RWPE1 (cell line): ENCODE measurements at places on chromosomes 7 and 10.

- DNase-seq = no peak
Observed at GRCh38 chr10:90414926-90415325, 442.9 kb downstream of the HTR7 start.

GRCh38 chr10:118758449-118758848 is 3.7 kb upstream of the CACUL1 start:
- DNase-seq = no peak

DNA sequence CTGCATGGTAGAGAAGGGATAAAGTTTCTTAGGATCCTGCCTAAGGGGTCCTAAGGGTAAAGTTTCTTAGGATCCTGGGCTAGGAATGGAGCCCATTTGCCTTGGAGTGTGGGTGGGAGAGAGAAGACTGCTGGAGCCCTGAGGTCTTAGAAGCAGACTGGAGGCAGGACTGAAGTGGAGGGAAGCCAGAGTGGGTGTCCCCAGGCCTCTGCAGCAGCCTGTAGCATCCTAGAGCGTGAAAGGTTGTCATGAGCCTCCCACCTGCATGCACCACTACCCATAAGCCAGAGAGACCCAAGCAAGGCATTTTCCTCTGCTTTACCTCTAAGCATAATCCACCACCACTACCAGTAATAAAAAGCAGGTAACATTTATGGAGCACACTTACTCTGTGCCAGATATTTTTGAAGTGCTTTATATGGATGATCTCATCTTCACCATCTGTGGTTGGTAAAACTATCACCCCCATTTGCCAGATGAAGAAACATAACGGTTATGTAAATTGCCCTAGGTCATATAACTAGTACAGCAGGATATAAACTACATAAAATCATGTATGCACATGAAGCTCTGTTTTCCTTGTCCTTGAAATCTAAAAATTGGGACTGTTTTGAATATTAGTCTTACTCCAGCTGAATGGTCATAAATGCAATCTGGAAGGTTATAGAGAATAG is 103.5 kb upstream of the CCDC6 start:
- no peak for DNase-seq

- no peak for DNase-seq
Observed at GRCh38 chr7:158955146-158955870, 99.0 kb downstream of the DYNC2I1 start.

DNA sequence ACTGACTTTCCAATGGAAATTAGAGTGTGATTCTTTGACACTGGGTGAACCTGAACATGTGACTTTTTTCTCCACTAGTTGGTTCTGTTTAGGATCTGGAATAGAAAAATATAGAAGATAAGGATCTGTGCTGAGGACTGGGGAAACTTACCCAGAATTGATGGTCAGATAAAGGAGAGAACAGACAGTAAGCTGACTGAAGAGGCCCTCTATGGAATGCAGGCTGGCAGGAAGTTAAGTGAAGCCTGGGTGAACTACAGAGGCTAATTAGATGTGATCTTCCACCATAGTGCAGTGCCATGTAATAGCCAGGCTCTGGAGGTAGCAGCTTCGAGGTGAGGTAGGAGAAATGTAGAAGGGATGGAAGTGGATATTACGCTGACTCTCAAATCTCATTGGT is 455.3 kb downstream of the PLXDC2 start:
- DNase-seq = no peak

DNA sequence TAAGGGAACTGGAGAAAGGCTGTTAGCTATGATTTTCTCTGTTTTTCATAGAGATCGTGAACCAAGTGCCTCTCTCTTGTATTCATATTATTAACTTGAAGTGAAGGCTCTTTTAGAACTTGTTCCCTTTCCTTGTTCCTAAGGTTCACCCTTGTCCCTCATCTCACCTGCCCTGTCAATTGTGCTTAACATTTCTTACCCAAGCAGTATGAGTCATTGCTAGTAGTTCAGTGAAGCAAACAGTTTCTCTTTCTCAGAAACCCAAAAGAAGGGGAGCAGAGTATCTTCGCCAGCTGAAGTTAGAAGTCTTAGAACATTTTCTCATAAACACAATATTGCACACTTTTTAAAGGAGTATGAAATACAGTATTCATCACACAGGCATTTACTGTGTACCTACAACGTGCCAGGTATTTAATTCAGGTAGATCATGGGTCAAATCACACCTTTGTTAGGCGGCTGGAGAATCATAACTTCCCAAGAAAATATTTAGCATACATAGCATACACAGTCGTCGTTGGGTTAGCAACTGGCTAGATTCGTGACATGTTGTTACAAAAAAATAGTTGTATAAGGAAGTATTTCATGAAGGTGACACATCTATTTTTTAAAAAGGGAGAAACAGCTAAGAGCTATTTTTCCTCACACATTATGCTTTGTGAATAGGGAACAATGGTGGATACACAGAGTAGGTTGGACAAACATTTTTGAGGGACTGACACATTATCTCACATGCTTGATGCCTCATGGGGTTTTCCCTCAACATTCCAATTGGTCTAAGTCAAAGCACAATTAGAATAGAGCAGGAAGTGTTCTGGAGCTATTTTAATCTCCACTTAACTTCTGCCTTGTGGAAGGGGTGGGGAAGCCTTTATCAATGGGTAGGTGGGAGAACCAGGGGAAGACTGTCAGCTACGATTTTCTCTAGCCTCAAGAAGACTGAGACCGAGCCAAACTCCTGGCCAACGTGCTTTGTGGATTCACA is 13.2 kb downstream of the HDAC9 start:
- DNase-seq = peak; percentile 89

- no peak for DNase-seq
Observed at GRCh38 chr7:106979551-106980357, 64.8 kb upstream of the PRKAR2B start.

GRCh38 chr10:133165556-133166503 is 5.8 kb downstream of the KNDC1 start:
- no peak for DNase-seq

DNA sequence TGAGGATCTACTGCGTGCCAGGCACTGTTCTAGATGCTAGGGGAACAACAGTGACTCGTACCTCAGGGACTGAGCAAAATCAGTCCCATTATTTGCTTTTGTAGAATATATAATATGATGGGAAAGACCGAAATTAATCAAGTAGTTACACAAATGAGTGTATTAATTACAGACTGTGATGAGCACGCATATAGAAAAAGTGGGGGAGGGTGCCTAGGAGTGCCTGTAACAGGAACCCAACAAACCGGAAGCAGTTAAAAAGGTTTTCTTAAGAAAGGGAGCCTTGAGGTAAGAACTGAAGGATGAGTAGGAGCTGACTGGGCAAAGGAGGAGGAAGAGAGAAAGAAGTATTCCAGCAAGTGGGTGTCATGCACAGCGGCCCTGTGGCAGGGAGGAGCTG is 28.2 kb upstream of the IL6 start:
- no peak for DNase-seq

DNA sequence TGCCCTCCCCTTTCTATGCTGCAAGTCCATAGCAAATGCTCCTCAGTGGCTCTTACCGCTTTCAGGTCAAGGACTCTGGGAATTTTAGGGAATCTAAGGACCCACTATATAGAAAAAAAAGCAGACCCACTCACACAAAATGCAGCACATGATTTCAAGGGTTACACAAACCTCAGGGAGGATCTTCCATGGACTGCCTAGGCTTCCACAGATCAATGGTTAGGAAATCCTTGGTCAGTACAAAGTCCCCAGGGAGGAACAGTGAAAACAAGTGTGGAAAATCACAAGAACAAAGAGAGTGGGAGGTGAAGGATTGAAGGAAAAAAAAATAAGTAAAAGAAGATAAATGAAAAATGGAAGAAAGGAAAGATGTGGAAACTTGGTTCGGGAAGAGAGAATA is 188.4 kb downstream of the AHR start:
- no peak for DNase-seq

DNA sequence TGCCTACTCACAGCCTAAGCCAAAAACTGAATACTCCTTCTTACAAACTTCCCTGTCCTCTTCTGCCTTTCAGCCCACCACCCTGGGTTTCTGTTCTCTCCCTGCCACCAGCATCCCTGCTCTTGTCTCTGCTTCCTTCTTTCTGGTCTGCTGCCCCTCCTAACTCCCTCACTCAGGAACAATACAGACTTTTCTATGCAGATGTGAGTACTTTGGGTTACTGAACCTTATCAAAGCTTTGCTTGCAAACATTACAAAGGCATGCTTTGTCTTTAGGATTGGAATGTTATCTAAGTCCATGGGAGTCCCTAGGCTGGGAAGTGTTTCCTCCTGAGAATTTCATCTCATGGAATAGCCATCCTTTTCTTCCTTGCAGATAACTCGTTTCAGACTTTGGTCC is 28.9 kb downstream of the CNNM1 start:
- no peak for DNase-seq

DNA sequence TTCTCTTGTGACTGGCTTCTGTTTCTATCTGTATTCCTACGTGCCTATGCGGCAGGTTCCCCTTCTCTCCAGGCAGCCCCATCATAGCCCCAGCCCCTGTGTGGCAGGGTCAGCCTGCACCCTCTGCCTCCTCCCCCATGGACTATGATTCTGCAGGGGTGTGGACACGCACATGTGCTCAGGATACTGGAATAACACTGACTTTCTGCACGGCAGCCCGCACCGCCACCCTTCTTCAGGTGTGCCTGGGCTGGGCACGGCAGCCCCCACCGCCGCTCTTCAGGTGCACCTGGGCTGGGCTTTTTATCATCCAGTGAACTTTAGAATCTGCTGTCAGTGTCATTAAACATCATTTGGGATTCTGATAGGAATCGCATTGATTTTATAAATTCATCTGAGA is 202.6 kb upstream of the PPP2R2D start:
- no peak for DNase-seq

DNA sequence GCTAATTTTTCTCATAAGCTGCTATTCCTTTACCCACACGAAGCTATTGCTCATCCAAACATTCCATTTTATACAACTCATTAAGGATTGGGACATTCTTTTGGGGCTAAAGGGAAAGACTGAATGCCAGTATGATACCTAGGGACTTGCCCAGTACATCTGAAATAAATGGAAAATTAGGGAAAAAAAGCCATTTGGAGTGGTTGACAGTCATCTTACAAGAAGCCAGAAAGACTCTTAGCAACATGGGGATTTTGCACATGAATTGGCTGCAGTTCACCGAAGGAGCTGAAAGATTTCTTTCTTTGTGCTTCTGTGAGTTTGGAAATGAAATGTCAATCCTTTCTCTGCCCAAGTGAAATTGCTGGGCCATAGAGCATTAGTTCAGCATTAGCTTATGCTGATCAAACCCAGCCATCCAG is 43.3 kb upstream of the MTURN start:
- peak; percentile 88 for DNase-seq

DNA sequence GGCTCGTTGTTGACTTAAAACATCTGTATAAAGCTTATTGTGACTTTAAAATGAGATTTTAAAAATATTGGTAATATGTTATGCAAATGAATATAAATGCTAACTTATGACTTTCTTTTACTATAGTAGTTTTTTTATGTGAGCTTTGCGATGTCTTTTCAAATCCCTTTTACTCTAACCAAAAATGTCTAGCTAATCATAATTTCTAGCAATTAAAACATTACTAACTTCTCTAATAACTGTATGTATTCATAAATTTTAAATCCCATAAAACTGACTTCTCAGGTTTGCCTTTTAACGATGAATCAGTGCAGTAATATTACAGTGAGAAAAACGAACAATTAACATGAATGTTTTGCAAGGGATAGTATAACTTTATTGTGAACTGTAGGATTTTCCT is 113.2 kb downstream of the MAPK8 start:
- no peak for DNase-seq

- no peak for DNase-seq
Observed at GRCh38 chr7:151449990-151450389, 10.0 kb upstream of the CRYGN start.

DNA sequence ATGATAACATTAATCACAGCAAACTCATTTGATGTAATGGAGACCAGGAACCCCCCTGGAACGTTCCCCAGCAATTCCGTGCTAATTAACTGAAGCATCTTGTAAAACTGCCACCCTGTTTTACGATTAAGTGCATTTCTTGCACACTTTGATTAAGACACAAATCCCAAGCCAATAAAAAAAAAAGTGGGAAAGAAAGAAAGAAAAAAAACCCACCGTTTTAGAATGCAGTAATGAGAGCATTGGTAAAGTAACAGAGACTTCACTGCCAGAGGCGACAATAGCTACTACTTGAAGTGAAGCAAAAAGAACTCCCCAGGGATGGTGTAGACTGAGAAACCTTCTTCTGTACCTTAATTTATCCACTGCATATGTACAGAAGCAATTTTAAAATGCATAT is 616.1 kb downstream of the PTPRN2 start:
- DNase-seq = no peak

- no peak for DNase-seq
Observed at GRCh38 chr7:116601426-116601825, 70.6 kb upstream of the MET start.

DNA sequence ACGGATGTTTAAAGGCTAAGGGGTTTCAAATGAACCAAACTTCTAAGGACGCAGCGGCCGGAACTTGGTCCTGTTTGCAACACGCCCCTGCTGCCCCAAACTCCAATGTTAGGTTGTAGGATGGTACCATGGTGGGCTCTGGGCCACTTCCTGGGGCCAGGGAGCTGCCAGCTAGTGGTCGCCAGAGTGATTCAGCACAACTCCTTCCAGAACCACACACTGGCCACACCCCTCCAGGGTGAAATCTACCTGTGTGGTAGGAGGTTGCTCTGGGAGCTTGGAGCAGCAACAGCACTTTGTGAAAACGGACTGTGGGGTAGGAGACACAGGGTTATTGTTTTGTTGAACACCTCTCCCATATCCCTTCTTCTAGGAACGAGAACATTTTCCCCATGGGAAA is 161.1 kb downstream of the FANK1 start:
- no peak for DNase-seq

- no peak for DNase-seq
Observed at GRCh38 chr7:157576415-157576814, 239.6 kb downstream of the DNAJB6 start.

DNA sequence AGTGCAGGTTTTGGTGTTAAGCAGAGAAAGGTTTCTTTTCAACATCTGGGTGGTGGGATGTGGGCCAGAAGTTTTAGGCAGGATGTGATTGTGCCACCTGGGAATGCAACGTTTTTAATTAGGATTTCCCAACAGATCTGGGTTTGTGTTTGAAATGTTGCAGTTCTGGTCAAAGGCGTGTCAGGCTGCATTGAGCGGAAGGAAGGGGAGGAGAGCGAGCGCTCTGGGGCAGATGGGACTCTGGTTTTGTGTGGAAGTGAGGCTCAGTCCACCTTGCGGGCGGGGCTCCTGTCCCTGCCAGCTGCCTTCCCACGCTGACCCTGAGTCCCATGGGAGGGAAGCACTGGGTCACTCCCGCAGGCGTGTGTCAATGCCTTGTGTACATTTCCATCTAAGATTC is 767.7 kb downstream of the KCNMA1 start:
- no peak for DNase-seq

DNA sequence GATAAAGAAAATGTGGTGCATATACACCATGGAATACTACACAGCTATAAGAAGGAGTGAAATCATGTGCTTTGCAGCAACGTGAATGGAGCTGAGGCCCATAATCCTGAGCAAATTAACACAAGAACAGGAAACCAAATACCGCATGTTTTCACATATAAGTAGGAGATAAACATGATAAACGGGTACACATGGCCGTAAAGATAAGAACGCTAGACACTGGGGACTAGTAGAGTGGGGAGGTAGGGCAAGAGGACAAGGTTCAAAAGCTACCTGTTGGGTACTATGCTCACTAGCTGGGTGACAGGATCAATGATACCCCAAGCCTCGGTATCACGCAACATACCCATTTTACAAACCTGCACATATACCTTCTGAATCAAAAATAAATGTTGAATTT is 113.7 kb downstream of the CSTF2T start:
- DNase-seq = no peak

GRCh38 chr10:117920956-117921355 is 125.8 kb downstream of the RAB11FIP2 start:
- DNase-seq = no peak

GRCh38 chr10:45550903-45551786 is 121.4 kb downstream of the ZFAND4 start:
- no peak for DNase-seq
